ENCODE measurements at places on chromosomes 2 and 18. TPM values are rescaled to one million over a fixed set of nuclear protein-coding genes. Genes with fewer than 3 reads are reported as not detected.
A peak's percentile ranks its signal among the peaks of the same experiment; 100 is the strongest.

DNA sequence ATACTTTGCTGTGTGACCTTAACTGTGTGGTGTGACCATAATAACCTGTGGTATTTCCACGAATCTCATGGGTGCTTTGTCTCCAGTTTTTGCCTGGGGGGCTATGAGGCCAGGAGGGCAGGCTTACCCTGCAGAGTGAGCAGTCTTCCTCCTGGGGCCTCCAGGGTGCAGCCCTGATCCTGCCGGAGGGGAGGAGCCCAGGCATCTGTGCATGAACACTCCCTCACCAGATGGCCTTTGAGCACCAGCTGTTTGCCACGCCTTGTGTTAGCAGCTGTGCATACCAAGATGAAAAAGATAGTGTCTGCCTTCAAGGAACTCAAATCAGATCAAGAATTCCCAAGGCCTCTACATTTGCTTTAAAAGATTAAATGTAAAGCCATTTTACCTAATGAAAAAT is 75.0 kb upstream of the RBM44 start:
- H3K4me3 ChIP-seq: no peak overlapping the region
- no peak overlapping the region for H3K27ac ChIP-seq
- DNase-seq: no peak
- no peaks in the 10 kb centered on the region for H3K27me3 ChIP-seq
- H3K36me3 ChIP-seq: peaks cover 35% of the 10 kb centered on the region
- peaks cover 73% of the 10 kb centered on the region for H3K4me1 ChIP-seq

DNA sequence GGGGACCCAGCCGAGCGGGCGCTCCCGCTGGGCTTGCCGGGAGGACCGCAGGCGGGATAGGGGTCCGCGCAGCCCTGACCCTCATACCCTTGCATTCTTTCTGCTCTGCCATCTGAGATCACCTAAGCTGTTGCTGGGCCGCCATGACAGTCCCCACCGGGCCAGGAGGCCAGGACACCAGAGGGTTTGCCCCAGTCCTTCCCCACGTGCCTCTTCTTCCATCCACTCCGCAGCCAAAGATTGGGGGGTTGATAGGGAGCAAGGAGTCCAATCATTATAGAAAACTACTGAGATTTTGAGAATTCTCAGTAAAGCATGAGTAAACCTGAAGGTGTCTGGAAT is 453 bp upstream of the GRB14 start:
- H3K4me3 ChIP-seq: peak overlapping the region; percentile 79
- H3K27me3 ChIP-seq: peaks cover 18% of the 10 kb centered on the region
- no peak for DNase-seq
- H3K27ac ChIP-seq: no peak overlapping the region

DNA sequence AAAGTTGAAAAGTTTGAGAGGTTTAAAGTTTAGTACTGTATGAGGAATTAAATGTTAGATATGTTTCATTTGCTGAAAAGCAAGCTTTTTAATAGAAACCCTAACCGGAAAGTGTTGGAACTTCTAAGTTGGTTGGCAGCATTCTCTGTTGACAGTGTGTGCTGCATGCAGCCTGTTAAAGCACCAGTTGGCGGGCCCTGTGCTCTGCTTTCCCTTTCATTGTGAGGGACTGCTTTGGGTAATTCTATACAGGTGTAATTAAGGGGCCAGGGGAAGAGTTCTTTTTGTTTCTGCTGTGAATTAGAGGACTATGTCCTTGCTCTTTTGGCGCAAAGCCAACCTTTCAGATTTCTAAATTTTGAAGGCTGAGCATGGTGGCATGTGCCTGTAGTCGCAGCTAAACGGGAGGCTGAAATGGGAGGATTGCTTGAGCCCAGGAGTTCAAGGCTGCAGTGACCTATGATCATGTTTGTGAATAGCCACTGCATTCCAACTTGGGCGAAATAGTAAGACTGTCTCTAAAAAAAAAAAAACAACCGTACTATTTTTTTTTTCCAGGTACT is 20.1 kb downstream of the PLEKHB2 start:
- no peaks in the 10 kb centered on the region for H3K27me3 ChIP-seq
- H3K4me1 ChIP-seq: peaks cover 14% of the 10 kb centered on the region
- H3K27ac ChIP-seq: no peak overlapping the region
- no peak for DNase-seq

GRCh38 chr2:98647636-98648035 is 39.2 kb downstream of the UNC50 start:
- H3K27ac ChIP-seq: no peak overlapping the region
- peak; percentile 12 for DNase-seq
- H3K27me3 ChIP-seq: peaks cover 9% of the 10 kb centered on the region
- no peaks in the 10 kb centered on the region for H3K36me3 ChIP-seq
- peaks cover 10% of the 10 kb centered on the region for H3K4me1 ChIP-seq

DNA sequence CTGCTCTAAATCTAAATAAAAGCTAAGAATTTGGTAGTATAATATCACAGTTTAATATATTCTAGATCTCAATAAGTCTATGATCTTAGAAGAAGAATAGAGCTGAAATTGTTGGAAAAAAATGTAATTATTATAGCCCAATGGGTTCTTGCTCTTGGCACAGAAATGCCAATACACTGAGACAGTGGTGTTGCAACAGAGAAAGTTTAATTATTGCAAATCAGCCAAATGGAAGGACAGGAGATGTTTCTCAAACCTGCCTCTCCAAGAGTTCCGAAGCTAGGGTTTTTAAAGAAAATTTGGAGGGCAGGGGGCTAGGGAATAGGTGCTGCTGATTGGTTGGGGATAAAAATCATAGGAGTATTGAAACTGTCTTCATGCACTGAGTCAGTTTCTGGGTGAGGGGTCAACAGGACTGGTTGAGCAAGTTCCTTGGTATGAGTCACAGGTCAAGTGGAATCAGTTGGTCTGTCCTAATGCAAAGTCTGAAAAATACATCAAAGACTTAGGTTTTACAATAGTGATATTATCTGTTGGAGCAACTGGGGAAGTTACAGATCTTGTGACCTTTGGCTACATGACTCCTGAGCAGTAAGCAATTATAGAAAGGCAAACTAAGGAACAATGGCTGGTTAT is 228.6 kb downstream of the CD226 start:
- H3K36me3 ChIP-seq: no peaks in the 10 kb centered on the region
- DNase-seq: no peak
- no peaks in the 10 kb centered on the region for H3K4me1 ChIP-seq
- H3K27me3 ChIP-seq: 0 out of 2 replicates have a peak, but pooled peaks cover 2% of the 10 kb centered on the region
- H3K27ac ChIP-seq: no peak overlapping the region

DNA sequence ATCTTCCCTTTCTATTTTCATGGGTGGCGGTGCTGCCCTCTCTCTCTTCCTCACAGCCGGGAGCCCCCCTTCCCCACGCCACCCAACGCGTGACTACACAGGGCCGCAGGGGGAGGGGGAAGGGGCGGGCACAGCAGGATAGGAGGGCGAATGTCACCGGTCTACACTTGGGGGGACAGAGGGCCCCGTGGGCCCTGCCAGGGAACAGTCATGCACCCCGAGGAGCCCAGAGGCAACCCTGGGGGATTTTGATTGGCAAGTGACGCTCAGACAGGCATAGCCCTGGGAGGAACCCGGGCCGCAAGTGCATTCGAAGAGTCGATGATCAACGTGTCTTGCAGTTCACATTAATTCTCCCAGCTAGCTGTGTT is 91.1 kb upstream of the ANKRD30BL start:
- H3K36me3 ChIP-seq: peaks cover 22% of the 10 kb centered on the region
- no peak overlapping the region for H3K4me3 ChIP-seq
- peaks cover 2% of the 10 kb centered on the region for H3K27me3 ChIP-seq
- DNase-seq: no peak

- no peaks in the 10 kb centered on the region for H3K4me1 ChIP-seq
- H3K27ac ChIP-seq: no peak overlapping the region
- H3K36me3 ChIP-seq: no peaks in the 10 kb centered on the region
- peaks cover 10% of the 10 kb centered on the region for H3K27me3 ChIP-seq
- DNase-seq: no peak
These were observed 55.2 kb upstream of the DTNB start for GRCh38 chr2:25728559-25728958.

DNA sequence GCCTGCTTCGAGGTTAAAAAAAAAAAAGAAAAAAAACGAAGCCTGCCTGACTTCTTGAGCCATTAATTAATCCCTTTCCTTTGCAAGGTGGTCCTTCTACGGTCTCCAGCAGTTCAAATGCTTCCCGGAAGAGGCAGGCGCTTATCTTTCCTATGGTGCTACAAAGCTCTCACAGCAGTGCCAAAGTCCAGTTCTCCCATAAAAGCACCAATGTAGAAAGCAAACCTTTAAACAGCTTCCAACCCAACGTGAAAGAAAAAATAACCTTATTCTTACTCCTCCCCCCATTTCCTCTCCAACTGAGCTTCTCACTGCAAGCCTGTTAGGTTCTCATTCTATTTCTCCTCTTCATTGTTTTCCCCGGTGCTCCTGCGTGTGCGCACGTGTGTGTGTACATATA is 317.4 kb upstream of the SOX11 start:
- H3K27me3 ChIP-seq: no peaks in the 10 kb centered on the region
- no peak overlapping the region for H3K27ac ChIP-seq
- H3K36me3 ChIP-seq: peaks cover 11% of the 10 kb centered on the region
- no peak for DNase-seq

DNA sequence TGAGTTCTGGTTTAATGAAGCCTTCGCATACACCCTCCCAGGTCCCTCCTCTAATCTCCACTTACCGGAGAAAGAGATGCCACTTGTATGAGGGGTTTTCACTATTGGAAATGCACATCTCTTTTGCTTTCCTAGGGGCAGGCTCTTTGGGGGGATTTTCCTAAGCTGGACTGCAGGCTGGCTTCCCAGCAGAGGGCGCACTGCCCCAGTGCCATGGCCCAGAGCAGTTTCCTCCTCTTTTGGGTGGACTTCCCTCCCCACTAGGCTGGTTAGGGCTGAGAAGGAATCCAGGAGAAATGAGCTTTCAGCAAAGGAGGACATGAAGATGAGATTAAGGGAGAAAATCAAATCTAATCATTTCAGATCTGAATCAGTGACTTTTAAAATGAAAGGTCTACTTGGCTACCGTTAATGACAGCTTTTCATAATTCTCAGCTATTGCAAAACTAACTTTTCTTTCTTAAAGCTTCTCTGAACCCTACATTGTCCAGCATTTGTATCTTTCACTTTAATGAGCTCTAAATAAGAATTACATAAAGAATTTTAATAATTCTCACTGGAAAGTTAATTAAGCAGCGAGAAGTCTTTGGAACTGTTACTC is 784.1 kb upstream of the FANCL start:
- no peak for DNase-seq
- H3K4me1 ChIP-seq: no peaks in the 10 kb centered on the region
- H3K4me3 ChIP-seq: no peak overlapping the region
- H3K27ac ChIP-seq: no peak overlapping the region
- peaks cover 3% of the 10 kb centered on the region for H3K27me3 ChIP-seq

GRCh38 chr2:218074031-218074430 is 5.0 kb downstream of the RUFY4 start:
- DNase-seq: peak; percentile 30
- no peak overlapping the region for H3K4me3 ChIP-seq
- H3K4me1 ChIP-seq: peaks cover 12% of the 10 kb centered on the region

DNA sequence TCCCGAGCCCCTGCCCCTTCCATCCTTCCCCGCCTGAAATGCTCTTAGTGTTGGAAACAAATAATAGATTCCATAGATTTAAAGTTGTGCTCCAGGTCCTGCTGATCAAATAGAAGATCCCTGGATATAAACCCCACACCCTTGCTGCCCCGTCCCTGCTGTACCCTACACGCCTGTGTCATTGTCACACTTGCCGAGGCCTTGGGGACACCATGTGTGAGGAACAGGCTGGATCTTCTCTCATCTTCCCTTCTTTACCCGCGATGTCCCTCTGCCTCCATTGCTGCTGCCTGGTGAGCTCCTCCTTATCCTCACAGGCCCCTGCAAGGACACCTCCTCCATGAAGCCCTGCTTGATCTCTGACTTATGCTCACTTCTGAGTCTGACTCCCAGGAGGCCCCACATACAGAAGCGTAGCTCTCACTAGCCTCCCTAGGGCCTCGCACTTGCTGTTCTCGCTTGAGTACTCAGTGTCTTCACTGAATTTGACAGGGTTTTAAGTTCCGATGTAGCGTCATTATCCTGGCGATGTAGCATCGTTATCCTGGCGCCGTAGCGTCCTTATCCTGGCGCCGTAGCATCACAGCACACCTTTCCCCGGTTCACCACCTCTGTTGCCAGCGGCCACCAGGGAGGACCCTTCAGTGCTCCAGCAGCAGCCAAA is 221.9 kb downstream of the NDUFA10 start:
- peaks cover 13% of the 10 kb centered on the region for H3K36me3 ChIP-seq
- no peak overlapping the region for H3K4me3 ChIP-seq
- peaks cover 13% of the 10 kb centered on the region for H3K27me3 ChIP-seq

- peaks cover 9% of the 10 kb centered on the region for H3K27me3 ChIP-seq
- no peak for DNase-seq
- no peak overlapping the region for H3K27ac ChIP-seq
- no peaks in the 10 kb centered on the region for H3K4me1 ChIP-seq
- H3K36me3 ChIP-seq: no peaks in the 10 kb centered on the region
These were observed 26.2 kb downstream of the POU3F3 start for GRCh38 chr2:104880076-104880475.

GRCh38 chr2:206987810-206988209 is 48.5 kb downstream of the CPO start:
- H3K4me1 ChIP-seq: peaks cover 18% of the 10 kb centered on the region
- H3K36me3 ChIP-seq: no peaks in the 10 kb centered on the region

- H3K4me1 ChIP-seq: peaks cover 48% of the 10 kb centered on the region
- H3K27me3 ChIP-seq: no peaks in the 10 kb centered on the region
- H3K27ac ChIP-seq: no peak overlapping the region
- peaks cover 20% of the 10 kb centered on the region for H3K36me3 ChIP-seq
These were observed 53.2 kb downstream of the SFXN5 start for GRCh38 chr2:73018188-73018825.

- H3K27me3 ChIP-seq: no peaks in the 10 kb centered on the region
- H3K27ac ChIP-seq: no peak overlapping the region
- no peaks in the 10 kb centered on the region for H3K36me3 ChIP-seq
- no peaks in the 10 kb centered on the region for H3K4me1 ChIP-seq
These were observed 210.9 kb upstream of the DDX18 start for GRCh38 chr2:117603567-117603966.

DNA sequence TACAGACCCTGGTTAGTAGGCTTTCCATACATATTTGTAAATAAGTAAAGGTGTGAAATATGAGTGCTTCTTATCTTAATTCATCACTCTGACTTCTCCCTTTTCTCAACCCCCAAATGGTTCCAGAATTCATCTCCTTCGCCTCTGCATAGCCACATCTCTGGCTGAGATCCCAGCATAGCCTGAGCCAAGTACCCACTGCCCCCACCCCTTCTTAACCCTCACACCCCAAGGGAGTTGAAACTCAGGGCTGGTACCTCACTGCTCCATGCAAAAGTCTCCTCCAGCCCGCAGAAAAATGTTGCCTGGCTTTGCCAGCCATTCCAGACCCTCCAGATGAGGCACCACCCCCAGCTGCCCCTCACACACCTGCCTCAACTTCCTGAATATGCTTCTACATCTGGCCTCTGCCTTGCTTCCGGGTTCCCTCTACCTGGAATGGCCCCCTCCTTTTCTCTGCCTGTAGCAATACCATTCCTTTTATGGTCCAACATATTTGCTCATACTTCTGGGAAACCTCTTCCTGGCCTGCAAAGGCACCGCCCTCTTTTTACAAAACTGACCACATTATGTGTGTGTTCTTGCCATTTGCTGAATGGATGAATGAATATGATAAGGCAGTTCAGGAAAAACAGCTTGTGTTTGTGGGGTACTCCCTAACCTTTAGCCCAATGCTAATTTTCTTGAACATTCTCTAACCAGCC is 112.8 kb downstream of the CELF4 start:
- H3K4me1 ChIP-seq: peaks cover 33% of the 10 kb centered on the region
- H3K36me3 ChIP-seq: no peaks in the 10 kb centered on the region
- no peak overlapping the region for H3K4me3 ChIP-seq
- no peak overlapping the region for H3K27ac ChIP-seq
- DNase-seq: peak; percentile 28

NT5C1B gene
- not detected for total RNA-seq

ECEL1 gene
- total RNA-seq: not detected

CHMP1B gene
- total RNA-seq: 32.0 TPM

DSC3 gene
- not detected for total RNA-seq

TACR1 gene
- total RNA-seq: 0.24 TPM

TWIST2 gene
- 135 TPM for total RNA-seq

TUBA3E gene
- total RNA-seq: not detected

ELOA2 gene
- not detected for total RNA-seq

TPO gene
- total RNA-seq: not detected

SCN3A gene
- 2.2 TPM for total RNA-seq

POTEE gene
- 0.35 TPM for total RNA-seq
